ENCODE measurements at places on chromosomes 16 and 17.

- no peak for DNase-seq
These were observed 230.1 kb upstream of the TNRC6C start for GRCh38 chr17:77728474-77728795.

GRCh38 chr17:27588354-27588753, 42.6 kb upstream of the LGALS9 start:
- no peak for DNase-seq

DNA sequence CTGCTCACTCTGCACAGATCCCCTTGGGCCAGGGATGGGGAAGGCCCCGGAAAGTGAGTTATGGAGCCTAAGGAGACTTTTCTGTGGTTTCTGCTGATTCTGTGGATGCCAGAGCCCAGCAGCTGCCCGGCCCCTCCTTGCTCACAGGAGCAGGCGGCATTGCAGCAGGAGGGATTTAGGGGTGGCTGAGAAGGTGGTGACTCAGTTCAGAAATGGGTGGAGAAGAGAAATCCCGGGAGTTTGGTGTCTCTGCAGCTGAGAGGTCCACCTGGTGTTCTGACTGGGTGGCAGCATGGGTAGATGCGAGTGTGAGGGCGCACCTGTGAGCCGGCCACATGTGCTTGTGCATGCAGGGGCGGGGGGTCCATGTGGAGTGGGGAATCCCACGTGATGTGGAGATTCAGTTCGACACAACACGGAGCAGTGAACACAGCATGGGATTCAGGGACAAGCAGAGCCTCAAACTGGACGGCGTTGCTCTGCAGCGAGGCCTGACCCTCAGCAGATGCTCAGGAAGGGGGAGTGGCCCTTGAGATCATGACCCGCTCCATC, 16.0 kb upstream of the SPPL2C start:
- DNase-seq: no peak

DNA sequence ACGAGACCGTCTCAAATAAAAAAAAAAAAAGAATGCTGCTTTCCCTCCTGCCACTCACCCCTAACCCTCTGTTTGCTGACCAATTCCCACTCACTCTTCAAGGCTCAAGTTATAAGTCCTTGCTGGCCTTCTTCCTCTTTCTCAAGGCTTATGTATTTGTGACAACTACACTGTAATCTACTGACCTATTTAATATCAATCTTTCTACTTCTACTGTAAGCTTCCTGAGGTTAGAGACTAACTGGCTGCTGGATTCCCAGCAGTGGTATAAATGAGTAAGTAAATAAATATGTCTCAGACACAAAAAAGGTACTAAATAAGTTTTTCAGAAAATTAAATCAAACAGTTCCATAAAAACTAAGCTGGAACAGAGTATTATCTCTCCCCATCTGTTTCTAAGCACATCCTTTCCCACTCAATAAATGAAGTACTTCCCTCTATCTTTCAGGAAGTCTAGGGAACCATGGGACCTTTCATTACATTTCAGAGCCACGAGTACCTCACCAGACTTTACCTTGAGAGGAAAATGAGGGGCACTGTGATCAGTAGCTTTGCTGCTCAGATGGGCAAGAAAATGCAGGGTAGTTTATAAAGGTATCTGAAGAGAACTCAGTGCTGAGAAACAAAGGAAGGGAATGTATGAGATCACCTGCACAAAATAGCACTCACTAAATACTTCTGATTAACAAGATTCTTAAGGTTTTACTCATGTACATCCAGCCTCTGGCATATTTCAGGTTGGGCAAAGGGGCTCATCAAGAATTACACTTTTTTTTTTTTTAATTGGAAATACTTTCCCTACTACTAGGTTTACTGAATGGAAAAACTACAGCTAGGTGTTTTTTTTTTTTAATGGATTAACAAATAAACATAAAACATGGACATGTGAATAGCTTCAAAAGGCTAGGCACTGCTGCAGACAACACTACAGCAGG, 10.8 kb downstream of the SSH2 start:
- no peak for DNase-seq

DNA sequence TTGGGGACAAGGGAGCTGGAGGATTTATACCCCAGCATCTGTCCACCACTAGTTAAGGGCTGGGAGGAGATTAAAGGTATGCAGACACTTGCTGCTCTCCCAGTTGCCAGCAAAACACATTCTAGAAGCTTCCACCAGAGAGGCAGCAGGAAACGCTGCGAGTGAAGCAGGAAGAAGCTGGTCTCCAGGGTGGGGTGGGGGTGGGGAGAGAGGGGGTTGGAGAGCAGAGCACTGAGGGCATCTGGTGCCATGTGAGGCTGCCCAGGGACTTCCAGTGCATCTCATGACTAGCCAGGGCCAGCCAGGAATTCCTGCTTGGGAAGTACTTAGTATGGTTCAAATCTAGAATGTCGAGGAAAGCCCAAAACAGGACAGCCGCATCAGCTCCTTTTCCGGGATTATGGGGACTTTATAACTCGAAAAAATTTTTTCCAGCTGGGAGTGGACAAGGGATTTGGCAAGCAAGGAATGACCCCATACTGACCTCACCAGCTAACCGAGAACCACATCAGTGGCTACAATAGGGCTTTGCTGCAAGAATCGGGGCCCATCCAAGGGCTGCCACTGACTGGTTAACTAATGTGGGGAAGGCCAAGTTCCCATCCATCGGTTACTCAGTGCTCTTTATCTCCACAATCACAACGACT, 26.2 kb upstream of the AXIN2 start:
- no peak for DNase-seq

DNA sequence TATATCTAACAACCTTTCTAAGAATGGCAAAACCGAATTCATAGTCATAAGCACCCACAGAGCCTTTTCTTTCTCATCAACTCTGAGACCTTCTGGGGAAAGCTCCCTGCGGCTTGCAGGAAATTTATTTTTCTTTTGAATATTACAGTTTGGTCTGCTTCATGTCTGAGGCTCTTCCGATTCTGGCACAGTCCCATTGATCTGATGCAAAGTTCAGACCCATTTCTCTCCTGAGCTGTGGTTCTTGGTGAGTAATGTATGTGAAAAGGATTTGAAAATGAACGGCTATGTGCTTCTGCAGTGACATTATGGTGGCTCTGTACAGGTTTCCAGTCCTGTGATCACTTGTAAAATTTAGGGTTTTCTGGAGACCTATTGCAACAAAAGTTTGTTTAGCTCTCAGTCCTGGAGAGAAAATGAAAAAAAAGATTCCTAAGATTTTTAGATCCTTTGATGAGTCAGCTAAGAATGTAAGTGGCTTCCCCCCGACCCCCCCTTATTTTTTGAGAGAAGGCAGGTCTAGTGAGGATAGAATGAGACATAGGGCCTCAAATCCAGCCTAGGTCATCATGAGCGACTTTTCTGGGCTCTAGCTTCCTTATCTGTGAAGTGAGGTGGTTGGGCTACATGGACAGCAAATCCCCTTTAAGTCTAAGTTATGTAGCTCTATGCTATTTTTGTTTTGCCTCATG, 4.6 kb downstream of the GAN start:
- no peak for DNase-seq

Data from NCI-H1105 treated with DMSO at 0.1 percent for 48 hours (cell line).